ENCODE measurements at places on chromosomes 7 and 10.
A peak's percentile ranks its signal among the peaks of the same experiment; 100 is the strongest.

DNA sequence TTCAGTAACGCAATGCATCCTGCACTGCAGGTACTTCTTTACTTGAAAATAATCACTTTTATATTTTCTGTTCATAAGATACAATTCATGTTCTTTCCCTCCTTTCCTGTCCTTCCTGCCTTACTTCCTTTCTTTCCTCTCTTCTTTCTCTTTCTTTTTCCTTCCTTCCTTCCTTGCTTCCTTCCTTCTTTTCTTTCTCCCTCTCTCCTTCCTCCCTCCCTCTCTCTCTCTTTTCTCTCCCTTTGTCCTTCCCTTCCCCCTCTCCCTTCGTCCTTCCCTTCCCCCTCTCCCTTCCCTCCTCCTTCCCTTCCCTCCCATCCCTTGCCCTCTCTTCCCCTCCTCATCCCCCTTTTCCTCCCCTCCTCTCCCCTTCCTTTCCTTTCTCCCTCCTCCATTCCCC is 227.8 kb upstream of the KLF6 start:
- no peaks in the 10 kb centered on the region for H3K27me3 ChIP-seq
- no peak overlapping the region for H3K27ac ChIP-seq
- H3K36me3 ChIP-seq = no peaks in the 10 kb centered on the region
- H3K4me3 ChIP-seq = no peak overlapping the region
- peaks cover 12% of the 10 kb centered on the region for H3K4me1 ChIP-seq

- no peak for DNase-seq
- H3K27me3 ChIP-seq = no peaks in the 10 kb centered on the region
These were observed 13.5 kb downstream of the BHLHA15 start for GRCh38 chr7:98224701-98225181.

GRCh38 chr7:41825927-41826480 is 123.1 kb upstream of the INHBA start:
- H3K4me1 ChIP-seq = peaks cover 5% of the 10 kb centered on the region
- no peak overlapping the region for H3K4me3 ChIP-seq
- no peak overlapping the region for H3K27ac ChIP-seq

GRCh38 chr7:55569797-55570196 is 2.5 kb downstream of the VOPP1 start:
- H3K4me1 ChIP-seq = peaks cover 78% of the 10 kb centered on the region
- H3K27me3 ChIP-seq = no peaks in the 10 kb centered on the region
- H3K4me3 ChIP-seq = peak overlapping the region; percentile 76
- peaks cover 17% of the 10 kb centered on the region for H3K36me3 ChIP-seq
- DNase-seq = peak; percentile 49

DNA sequence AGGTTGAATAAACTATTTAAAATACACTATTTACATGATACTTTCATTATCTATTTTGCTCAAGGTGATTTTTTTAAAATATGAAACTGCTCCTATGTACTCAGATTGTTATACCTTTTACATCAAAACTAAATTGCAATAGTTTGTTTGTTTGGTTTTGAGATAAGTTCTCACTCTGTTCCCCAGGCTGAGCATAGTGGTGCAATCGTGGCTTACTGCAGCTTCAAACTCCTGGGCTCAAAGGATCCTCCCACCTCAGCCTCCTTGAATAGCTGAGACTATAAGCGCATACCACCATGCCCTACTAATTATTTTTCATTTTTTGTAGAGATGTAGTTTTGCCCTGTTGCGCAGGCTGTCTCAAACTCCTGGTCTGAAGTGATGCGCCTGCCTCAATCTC is 12.7 kb downstream of the TAS2R60 start:
- DNase-seq = no peak
- no peak overlapping the region for H3K4me3 ChIP-seq
- H3K27me3 ChIP-seq = no peaks in the 10 kb centered on the region
- H3K4me1 ChIP-seq = peaks cover 16% of the 10 kb centered on the region
- H3K27ac ChIP-seq = no peak overlapping the region
- H3K36me3 ChIP-seq = peaks cover 7% of the 10 kb centered on the region

DNA sequence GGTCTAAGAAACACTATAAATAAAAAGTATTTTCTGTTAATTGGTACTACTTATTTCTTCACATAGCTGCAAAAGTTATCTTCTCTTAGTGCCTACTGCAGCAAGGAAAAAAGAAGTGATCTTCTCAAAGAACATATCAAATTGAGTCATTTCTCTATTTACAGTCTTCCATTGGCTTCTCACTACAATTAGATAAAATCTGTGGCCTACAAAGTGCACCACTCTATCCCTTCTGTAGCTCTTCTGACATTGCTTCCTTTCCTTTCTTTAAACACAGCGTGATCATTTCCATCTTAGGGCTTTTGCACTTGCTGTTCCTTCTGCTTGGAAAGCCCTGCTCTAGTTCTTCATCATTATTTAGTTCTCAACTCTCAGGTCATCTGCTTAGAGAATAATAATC is 44.7 kb downstream of the MXI1 start:
- DNase-seq = no peak
- H3K27me3 ChIP-seq = no peaks in the 10 kb centered on the region
- H3K27ac ChIP-seq = no peak overlapping the region
- peaks cover 43% of the 10 kb centered on the region for H3K36me3 ChIP-seq

DNA sequence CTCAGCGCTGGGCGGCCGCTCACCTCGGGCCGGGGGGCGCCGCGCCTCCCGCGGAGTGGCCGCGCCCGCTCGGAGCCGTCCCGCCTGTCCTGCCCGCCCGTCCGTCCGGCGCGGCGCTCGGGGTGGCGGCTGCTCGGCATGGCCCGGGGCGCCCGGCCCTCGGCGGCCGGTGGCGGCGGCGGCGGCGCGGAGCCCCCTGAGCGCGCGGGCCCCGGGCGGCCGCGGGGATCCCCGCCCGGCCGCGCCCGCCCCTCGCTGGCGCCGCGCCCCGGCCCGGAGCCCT is 338 bp downstream of the SDK1 start:
- H3K4me3 ChIP-seq = no peak overlapping the region
- peaks cover 7% of the 10 kb centered on the region for H3K4me1 ChIP-seq
- DNase-seq = peak; percentile 28
- H3K27me3 ChIP-seq = peaks cover 32% of the 10 kb centered on the region
- H3K27ac ChIP-seq = no peak overlapping the region

GRCh38 chr10:60465801-60466200 is 76.1 kb upstream of the ANK3 start:
- no peak overlapping the region for H3K27ac ChIP-seq
- no peak overlapping the region for H3K4me3 ChIP-seq
- H3K27me3 ChIP-seq = no peaks in the 10 kb centered on the region
- H3K36me3 ChIP-seq = no peaks in the 10 kb centered on the region
- H3K4me1 ChIP-seq = no peaks in the 10 kb centered on the region

DNA sequence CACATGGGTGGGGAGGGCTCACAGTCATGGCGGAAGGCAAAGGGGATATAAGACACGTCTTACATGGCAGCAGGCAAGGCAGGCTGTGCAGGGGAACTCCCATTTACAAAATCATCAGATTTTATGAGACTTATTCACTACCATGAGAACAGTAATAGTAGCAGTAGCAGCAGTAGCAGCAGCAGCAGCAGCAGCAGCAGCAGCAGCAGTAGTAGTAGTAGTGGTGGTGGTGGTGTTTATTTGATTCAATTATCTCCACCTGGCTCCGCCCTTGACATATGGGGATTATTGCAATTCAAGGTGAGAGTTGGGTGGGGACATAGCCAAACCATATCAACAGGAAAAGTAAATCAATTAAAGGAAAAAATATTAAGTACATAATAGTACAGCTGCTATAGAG is 184.7 kb downstream of the LRMDA start:
- no peak for DNase-seq
- no peak overlapping the region for H3K4me3 ChIP-seq
- no peak overlapping the region for H3K27ac ChIP-seq
